GM23248 (cell line): ENCODE measurements at places on chromosomes 3 and 15. TPM values are rescaled to one million over a fixed set of nuclear protein-coding genes. Genes with fewer than 3 reads are reported as not detected.

DNA sequence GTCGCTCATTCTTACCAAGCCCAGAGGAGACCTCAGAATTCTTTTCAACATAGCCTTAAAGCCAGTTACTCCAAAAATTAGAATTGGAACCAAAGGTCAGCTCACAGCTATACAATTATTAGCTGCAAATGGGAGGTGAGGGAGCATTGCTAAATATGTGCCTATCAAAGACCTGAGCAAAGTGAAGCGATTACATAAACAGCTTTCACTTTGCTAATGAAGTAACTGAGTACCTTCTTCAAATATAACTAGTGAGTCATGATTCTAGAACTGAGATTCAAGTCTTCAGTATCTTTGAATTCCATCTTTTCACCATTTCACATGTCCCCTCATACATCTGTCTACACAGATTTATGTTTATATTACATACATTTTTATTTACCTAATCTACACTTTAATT lies 122.6 kb downstream of the P2RY1 start:
- no peaks in the 10 kb centered on the region for H3K27me3 ChIP-seq
- no peak overlapping the region for H3K4me3 ChIP-seq
- no peak overlapping the region for H3K27ac ChIP-seq
- no peaks in the 10 kb centered on the region for H3K36me3 ChIP-seq
- H3K4me1 ChIP-seq, result no peaks in the 10 kb centered on the region

DNA sequence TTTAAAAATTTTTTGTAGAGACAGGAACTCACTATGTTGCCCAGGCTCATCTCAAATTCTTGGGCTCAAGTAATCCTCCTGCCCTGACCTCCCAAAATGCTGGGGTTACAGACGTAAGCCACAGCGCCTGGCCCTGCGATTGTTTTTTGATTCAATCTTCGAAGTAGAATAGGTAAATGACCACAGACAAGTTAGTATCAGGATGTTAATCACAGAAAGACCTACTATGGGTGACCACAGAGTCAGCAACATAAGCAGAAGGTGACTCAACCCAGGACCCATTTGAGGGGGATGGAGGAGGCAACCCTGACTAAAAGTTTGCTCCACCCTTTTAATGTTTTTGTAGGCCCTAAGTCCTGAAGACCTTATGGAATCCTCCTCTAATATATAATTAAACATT lies 10.0 kb upstream of the USP3 start:
- no peak overlapping the region for H3K4me3 ChIP-seq
- peaks cover 9% of the 10 kb centered on the region for H3K27me3 ChIP-seq
- peaks cover 10% of the 10 kb centered on the region for H3K4me1 ChIP-seq
- no peak overlapping the region for H3K27ac ChIP-seq
- H3K36me3 ChIP-seq, result no peaks in the 10 kb centered on the region

DNA sequence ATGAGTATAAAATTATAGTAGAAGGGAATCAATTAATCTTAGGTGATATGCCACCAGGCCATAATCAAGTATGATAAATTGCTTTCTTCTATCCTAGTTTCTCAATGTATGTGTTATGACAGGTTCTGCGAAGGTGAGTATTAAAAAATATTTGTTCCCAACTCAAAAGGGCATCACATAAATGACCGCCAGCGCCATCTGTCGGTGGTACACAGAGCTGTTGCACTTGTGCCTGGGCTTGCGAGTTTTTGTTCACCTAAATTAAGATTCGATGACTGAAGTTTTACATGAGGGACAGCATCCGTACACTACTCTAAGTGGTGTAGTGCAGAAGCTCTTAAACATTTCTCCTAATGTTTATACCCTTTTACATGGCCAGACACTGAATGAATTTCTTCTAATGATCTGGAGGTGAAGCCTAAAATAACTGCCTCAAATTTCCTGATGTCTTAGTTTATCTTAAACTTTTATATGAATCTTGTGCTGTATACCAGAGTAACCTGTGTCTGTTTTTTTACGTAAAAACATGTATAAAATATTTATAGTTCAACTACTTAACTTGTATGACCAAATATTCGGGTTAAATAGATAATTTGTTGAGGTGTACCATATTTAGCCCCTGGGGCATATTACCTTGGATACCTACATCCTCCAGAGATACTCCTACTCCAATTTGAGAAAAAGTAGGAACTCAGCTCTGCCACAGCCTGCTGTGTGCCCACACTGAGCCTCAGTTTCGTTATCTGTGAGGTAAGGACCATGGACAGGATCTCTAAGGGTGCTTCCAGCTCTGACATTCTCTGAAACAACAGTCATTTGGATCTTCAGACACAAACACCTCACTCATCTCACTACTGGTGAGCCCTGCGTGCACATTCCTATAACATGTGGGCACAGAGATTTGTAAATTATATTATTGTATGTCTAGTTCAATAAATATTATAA lies 365.6 kb downstream of the MAGI1 start:
- no peak overlapping the region for H3K4me3 ChIP-seq
- H3K36me3 ChIP-seq, result no peaks in the 10 kb centered on the region
- H3K27ac ChIP-seq, result no peak overlapping the region
- no peaks in the 10 kb centered on the region for H3K27me3 ChIP-seq
- no peaks in the 10 kb centered on the region; the same call in 1 of the 2 replicates for H3K4me1 ChIP-seq
- DNase-seq, result peak; percentile 70

Gene SMCO1
- total RNA-seq, result not detected in 2 replicates

Gene APPL1
- total RNA-seq, result 35.6 and 38.2 TPM in 2 replicates

GRCh38 chr15:20295238-20295811 lies 246.3 kb downstream of the GOLGA6L6 start:
- DNase-seq, result no peak
- no peak overlapping the region for H3K4me3 ChIP-seq
- H3K27me3 ChIP-seq, result no peaks in the 10 kb centered on the region
- H3K4me1 ChIP-seq, result no peaks in the 10 kb centered on the region
